Progenitor cell of endocrine pancreas (in vitro differentiated cells): ENCODE measurements at places on chromosomes 16 and 17.

- DNase-seq = no peak
Observed at GRCh38 chr17:57861000-57861789, 11.4 kb upstream of the MRPS23 start.

DNA sequence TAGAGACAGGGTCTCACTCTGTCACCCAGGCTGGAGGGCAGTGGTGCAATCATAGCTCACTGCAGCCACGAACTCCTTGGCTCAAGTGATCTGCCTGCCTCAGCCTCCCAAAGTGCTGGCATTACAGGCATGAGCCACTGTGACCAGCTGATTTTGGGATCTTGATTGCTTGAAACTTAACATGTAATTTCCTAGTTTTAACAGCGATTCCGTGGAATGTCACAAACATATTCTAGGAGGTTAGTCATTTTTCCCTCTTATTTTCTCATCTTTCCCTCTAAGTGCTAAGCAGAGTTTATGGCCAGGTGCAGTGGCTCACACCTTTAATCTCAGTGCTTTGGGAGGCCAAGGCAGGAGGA, 123.4 kb upstream of the CACNG3 start:
- no peak for DNase-seq

GRCh38 chr17:1203967-1204291, 24.1 kb upstream of the ABR start:
- DNase-seq = no peak

GRCh38 chr17:33751702-33752065, 458.6 kb upstream of the ASIC2 start:
- no peak for DNase-seq

DNA sequence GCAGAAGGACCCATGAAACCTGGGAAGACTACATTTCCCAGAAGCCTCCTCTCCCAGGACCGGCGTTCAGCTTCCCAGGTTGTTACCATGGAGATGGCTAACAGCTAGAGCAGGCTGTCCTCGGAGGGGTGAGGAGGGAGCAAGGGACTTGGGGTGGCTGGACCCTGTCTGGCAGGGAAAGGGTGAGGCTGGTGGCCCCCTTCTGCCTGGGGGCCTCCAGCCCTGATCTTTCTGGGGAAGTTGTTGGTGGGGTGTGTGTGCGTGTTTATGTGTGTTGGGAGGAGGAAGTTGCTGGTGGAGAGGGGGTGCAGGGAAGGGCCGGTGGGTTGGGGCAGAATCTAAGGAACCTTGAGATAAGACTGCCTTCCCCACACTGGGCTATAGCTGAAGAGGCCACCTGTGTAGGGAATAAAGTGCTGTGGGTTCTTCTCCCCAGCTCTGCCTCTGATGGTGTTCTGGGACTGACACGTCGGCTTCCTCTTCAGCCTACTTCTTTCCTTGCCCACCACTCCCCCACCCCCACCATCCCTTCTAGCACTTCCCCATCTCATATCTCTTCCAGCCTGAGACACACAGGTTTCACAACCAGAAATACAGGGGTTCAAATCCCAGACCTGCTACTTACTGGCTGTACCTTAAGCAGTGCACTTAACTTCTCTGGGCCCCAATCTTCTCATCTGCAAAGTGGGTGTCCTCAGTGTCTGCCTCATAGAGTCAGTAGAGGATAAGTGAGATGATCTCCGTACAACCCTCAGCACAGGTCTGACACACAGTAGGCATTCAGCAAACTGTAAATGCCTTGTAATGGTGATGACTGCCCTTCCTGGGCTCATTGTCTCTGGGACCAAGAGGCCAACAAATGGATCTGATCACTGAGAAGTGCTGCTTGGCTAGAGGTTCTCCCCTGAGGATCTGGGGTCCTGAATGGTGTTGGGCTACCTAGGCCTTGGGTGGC, at the start of gene DRC7:
DRC7 (plus strand) TSS at position 82 of the 955 bp plus-strand sequence. CDS start 3,144 bp downstream, outside the sequence.
- peak; percentile 37 for DNase-seq

GRCh38 chr17:67198131-67198530, 46.9 kb downstream of the HELZ start:
- no peak for DNase-seq

GRCh38 chr16:48526058-48526957, 83.7 kb downstream of the N4BP1 start:
- no peak for DNase-seq

- DNase-seq = no peak
Observed at GRCh38 chr16:17518441-17518840, 47.7 kb upstream of the XYLT1 start.

- no peak for DNase-seq
Observed at GRCh38 chr16:84610376-84610775, 7.5 kb downstream of the COTL1 start.

DNA sequence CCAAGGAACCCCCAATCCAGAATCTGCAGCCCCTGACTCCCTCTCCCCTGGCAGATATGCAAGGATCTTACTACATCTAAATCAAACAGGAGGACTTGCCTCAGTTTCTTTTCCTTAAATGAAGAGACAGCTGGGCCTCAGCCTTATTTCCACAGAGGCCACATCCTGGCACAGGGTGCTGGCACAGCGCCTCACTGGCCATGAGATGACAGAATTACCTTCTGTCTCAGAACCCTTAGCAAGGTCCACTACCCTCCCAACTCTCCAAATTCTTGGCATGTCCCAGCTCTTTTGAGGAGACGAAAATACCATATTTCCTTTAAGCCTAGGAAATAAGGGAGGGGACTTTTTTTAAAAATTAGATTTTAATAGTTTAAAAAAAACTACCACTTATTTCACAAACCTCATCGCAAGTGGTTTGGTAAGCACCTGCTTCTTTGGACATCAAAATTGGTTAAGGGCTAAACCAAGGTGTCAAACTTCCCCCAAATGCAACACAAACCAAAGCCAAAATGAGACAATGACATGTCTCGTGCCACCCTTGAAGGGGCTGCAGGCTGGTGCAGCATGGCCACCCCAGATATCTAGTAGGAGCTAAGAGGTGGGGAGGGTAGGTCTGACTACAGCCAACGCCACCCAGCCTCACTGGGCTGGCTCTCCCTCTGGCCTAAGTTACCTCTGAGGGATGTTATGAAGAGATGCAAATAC, 25.3 kb downstream of the FAM117A start:
- DNase-seq = no peak

- no peak for DNase-seq
Observed at GRCh38 chr17:42362245-42362961, 25.8 kb downstream of the STAT3 start.

GRCh38 chr16:12484972-12485371, 318.7 kb downstream of the CPPED1 start:
- DNase-seq = no peak

GRCh38 chr16:52563767-52564611, 17.0 kb upstream of the TOX3 start:
- DNase-seq = no peak

DNA sequence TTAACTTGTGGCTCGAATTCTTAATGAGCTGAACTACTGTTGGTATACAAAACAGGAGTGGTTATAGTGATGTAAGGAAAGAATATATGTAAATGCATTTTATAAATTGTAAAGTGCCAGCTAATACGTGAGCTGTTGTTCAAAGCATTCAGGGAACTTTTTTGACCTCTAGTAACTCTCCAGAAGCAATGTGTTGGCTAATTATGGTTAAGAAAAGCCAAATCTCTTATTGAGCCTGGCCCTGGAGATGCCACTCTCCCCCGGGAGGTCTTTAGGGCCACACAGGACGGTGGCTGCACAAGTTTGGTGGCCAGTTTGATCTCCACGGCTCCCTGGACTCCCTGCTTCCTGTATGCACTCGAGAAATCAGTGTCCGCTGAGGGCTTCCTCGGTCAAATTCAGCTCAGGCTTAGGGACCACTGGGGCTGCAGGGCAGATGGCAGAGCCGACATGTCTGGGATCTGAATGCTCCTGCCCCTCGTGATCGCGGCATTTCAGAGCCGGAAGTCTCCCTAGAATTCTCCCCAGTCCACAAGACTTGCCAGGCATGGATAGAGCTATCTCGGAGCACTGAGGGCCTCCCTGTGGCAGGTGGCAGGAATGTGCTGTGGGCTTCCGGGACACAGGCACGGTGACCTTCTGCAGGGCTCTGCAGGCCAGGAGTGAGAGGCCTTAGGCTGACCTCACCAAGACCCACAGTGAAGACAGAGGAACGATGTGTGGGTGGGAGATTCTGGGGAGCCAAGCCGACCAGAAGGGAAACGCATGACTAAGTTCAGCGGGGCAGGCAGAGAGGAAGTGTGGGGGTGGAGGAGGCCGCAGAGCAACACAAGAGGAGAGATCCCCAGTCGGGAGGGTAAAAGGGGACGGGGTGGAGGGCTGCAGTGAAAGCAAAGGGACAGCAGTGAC, 18.6 kb upstream of the PITPNM3 start:
- no peak for DNase-seq

DNA sequence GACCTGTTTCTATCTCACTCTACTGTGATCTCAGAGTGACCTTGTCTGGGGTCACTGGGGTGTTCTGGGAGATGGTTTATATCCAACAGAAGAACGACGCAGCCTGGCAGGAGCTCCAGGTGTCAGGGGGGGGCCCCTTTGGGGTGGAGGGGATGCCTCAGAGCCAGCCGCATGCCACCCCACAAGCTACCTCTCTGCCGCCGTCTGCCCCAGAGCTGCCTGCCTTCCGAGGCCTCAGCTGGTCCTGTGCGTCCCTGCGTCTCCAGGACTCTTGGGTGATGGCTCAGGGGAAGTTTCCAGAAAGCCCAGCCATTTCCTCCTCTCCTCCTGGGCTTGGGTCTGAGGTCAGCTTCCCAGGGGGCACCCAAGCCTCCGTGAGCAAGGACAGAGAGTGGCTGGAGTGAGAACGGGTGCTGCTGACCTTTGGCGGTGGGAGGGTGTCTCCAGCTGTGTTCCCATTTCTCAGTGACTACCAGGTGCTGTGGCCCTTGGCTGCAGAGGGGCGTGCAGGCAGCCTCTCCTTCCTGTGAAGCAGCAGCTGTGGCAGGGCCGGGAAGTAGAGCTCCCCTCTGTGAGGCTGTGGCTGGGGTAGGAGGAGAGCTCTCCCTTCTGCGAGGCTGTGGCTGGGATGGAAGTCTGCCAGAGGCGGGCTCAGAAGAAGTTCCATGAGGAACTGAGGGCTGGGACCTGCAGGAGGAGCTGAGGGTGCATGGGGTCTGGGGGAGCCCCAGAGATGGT, 19.8 kb downstream of the JPH3 start:
- DNase-seq = no peak

- DNase-seq = no peak
Observed at GRCh38 chr17:40486522-40487370, 14.7 kb downstream of the TNS4 start.

GRCh38 chr17:72862276-72862999, 230.1 kb downstream of the SLC39A11 start:
- no peak for DNase-seq

DNA sequence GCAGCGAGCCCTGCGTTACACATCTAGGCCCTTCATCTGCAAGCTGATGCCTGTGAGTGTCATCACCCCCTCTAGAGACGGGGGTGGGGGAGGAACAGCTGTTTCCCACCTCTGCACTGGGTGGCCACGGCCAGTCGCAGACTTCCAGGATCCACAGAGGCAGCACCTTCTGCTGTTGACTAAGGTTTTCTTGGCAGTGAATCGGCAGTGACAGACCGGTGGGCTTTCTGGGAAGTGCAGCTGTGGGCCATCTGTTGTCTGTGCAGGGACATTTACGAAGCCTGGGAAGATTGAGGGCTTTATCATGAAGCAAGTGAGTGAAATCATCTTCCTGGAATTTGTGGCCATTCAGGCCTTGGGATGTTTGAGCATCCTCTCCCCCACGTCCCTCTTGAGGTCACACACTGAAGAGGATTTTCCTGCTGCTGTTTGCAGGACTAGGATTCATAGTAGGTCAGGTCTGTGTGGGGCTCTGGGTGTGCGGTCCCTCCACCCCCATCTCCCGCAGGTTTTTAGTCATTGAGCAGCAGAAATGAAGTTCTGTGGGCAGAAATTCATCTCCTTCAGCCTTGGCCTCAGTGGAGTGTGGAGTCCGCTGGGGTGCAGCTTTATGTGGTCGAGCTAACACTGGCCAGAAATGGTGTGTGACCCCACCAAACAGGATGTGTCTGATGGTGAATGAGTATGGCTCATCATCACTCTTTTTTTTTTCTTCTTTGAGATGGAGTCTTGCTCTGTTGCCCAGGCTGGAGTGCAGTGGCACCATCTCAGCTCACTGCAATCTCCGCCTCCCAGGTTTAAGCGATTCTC, 12.0 kb downstream of the PGS1 start:
- DNase-seq = no peak

DNA sequence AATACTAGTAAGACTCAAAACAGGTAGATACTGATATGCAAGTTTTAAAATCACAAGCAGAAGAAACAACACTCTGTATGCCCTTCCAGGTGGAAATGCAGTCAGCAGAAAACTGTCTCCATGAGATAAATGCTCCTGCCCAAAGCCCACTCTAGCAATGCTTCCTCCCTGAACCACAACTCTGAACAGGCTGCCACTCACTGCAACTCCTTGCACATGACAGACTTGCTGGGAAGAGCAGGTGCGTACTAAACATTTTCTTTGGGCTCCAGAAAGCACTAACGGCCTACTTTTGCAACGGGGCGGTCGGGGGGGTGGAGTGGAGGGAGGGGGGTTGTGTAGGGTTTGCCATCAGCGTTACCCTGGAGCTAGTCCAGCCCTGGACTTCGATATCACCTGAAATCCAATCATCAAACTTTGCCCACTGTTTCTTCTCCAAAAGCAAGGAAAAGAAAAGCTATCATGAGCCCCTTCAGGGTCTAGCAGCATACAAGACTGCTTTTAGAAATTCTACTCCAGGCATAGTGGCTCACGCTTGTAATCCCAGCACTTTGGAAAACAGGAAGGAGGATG, 46.1 kb downstream of the ANKRD11 start:
- DNase-seq = no peak

DNA sequence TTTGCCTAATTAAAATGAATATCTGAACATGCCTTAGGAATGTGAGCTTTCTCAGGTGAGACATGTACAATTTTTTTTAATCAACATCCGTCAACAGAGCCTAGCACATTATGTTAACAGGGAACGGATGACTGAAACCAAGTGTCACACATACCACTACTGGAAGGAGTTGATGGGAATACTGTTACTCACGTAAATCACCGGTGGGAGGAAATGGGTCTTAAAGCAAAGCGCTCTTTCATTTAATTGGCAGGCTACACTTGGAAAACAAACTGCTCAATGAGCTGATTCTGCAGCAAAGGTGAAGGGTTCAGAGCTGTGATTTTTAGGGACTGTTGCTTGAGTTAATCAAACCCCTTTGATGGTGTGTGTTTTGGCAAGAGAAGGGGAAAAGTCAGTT, 4.8 kb downstream of the CPPED1 start:
- no peak for DNase-seq

- no peak for DNase-seq
Observed at GRCh38 chr17:78790552-78790951, 8.5 kb upstream of the CYTH1 start.

GRCh38 chr16:62927122-62927521, 890.9 kb upstream of the CDH8 start:
- DNase-seq = no peak

GRCh38 chr16:84735849-84736586, 36.2 kb downstream of the USP10 start:
- no peak for DNase-seq

GRCh38 chr17:50173335-50173941, 7.6 kb downstream of the SGCA start:
- DNase-seq = no peak
